IPS-NIHi11 (cell line): ENCODE measurements at places on chromosomes 2 and 18.

DNA sequence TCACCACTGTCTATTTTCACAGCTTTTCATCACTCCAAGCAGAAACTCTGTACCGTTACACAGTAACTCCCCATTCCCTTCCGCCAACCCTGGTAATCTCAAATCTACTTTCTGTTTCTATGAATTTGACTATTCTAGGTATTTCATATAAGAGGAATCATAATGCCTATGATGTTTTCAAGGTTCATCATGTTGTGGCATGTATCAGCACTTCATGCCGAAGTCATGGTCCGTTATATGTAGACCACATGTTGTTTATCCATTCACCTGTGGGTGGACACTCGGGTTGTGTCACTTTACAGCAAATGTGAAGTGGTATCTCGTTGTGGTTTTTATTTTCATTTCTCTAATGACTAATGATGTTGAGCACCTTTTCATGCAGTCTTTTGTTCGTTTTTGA is 21.6 kb downstream of the CPSF3 start:
- no peak for DNase-seq

DNA sequence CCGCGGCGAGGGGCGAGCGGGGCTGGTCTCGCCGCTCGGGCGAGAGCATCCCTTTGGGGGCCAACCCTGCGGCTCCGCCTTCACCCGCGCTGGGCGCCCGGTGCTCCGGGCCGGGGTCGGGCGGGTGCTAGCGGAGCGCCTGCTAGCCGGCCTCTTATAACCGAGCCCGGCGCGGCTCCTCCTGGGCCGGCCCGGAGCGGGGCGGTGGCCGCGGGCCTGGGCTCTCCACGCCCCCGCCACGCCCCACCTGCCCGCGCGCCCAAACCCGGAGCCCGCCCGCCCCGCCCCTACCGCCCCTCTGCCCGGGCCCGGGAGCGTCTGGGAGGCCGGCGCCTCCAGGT is at the start of gene FOXI3:
Gene FOXI3 (minus strand): TSS at position 129 of the 341 bp plus-strand sequence. CDS start 158 bp downstream, outside the sequence.
- DNase-seq, result peak; percentile 74

DNA sequence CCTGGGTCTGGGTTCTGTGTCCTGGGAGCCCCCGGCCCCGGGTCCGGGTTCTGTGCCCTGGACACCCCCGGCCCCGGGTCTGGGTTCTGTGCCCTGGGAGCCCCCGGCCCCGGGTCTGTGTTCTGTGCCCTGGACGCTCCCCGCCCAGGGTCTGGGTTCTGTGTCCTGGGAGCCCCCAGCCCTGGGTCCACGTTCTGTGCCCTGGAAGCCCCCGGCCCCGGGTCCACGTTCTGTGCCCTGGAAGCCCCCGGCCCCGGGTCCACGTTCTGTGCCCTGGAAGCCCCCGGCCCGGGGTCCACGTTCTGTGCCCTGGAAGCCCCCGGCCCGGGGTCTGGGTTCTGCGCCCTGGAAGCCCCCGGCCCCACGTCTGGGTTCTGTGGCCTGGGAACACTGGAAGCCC is 253.9 kb downstream of the TWIST2 start:
- no peak for DNase-seq

GRCh38 chr2:200829258-200829655 is 17.5 kb downstream of the BZW1 start:
- no peak for DNase-seq

DNA sequence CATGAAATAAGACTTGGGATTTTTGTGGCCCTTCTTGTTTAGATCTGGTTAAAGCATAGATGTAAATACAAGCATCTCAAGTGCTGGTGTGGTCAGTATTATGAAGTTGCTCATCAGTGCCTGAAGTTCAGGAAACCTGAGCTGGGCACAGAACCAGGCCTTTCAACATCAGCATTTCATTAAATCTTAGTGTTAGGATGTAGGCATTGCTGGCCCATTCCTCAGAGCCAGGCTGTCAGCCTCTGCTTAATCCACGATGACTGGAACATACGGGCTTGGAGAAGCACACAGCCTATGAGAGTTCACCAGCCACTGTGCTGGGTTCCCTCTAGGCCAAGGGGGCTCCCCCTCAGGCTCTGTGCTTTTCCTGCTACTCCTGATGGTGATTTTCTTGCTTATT is 270.2 kb downstream of the EN1 start:
- no peak for DNase-seq

DNA sequence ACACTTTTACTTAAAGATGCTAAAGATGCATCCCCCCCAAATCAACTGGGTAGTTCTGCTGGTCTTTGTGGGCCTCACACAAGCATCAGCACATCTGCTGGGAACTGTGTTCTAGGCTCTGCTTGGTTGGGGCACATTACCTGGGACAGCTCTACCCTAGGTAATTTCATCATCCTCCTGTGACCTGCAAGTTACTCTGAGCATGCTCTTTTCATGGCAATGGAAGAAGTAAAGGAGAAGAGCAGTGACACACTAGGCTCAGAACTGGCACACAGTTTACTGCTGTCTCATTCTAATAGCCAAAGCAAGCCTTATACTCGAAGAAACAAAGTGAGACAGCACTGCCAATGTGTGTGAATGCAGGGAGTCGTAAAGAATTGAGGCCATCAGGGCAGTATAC is 376.7 kb downstream of the XIRP2 start:
- no peak for DNase-seq

- no peak for DNase-seq
Measured at GRCh38 chr2:60612033-60612432, 58.6 kb upstream of the BCL11A start.

GRCh38 chr2:120857422-120857821 is 121.8 kb downstream of the GLI2 start:
- no peak for DNase-seq

- DNase-seq, result no peak
Measured at GRCh38 chr18:47881752-47882455, 48.6 kb downstream of the SMAD2 start.

DNA sequence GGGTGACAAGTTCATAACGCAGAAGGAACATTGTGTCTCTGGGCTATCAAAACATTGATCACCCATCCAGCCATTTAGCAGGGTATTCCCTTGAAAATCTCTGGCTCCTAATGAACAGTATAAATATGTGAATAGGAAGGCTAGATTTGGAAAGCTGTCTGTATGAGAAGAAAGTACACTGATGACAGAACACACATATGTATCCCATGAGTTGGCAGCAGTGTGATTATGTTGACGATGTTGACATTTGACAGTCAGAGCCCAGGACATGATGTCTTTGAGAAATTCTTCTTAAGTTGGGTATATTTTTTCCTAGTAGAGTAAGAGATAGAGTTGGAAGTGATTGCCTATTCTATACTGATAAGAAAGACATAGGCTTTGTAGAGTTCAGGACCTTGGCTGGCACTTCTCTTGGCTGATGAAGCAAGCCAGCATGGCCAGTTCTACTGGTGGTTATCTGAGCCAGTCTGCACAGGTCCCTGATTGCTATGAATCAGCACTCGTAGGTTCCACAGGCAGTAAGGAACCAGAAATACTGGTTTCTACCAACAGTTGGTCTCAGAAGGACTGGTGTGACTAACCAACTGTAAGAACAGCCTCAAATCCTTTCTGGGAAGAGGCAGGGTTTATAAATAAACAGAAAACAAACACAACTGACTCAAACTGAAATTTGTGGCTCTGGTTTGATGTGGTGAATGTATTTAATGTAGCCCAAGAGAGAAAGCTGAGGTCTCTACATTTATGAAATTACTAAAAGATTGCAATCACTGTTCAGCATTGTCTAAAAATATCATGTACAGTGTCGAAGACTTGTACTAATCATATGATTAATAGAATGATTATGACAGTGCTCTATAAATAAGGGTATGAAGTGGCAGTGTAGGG is 43.9 kb upstream of the RAPH1 start:
- DNase-seq, result peak; percentile 72

DNA sequence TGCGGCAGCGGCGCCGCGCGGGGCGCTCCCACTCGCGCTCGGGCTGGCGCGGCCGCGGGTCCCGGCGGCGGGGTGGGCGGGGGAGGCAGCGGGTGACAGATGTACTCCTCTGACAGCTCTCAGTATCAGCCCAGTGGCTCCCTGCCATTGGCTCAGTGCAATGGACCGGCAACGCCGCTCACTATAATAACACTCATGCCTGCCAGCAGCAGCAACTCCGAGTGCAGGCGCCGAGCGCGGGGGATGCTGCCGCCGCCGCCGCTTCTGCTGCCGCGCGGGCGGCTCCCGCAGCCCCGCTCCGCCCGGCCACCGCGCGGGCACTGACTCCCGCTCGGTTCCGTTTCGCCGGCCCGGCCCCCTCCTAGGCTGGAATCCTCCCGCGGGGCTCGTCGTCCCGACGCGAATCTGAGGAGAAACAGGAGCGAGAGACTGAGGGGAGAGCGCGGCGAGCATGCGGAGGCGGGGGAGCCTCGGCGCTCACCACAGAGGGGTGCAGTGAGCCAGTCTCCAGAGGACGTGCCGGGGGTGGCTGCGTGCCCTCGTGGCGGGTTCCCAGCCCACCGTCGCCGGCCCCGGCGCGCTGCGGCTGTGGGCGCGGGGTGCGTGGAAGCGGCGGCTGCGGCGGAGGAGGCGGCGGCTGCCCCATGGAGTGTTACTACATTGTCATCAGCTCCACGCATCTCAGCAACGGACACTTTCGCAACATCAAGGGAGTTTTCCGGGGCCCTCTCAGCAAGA is at the start of gene ZNF804A:
Gene ZNF804A (plus strand): TSS at position 214 of the 738 bp plus-strand sequence. CDS start 431 bp downstream, at position 645.
- DNase-seq, result peak; percentile 70

DNA sequence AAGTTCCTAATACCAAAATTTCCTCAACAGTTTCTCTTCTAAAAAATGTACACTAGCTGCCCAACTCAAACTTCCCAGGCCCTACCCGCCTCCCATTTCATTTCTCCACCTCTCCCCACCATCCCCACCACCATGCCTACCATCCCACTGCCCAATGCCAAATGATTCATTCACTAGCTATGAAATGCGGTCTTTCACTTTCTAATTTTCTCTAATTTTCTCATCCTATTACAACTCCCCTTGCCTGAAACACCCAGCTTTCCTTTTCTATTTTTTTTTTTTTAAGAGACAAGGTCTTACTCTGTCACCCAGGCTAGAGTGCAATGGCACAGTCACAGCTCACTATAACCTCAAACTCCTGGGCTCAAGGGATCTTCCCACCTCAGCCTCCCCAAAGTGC is 38.4 kb downstream of the KIDINS220 start:
- no peak for DNase-seq

GRCh38 chr2:52341732-52342131 is 1309.8 kb upstream of the NRXN1 start:
- DNase-seq, result no peak

- DNase-seq, result no peak
Measured at GRCh38 chr2:42614838-42615237, 46.4 kb downstream of the MTA3 start.

- peak; percentile 32 for DNase-seq
Measured at GRCh38 chr2:74513605-74514367, 464 bp upstream of the TLX2 start.

GRCh38 chr2:30367232-30368070 is 79.6 kb upstream of the LCLAT1 start:
- no peak for DNase-seq

GRCh38 chr2:162473-163382 is 101.1 kb downstream of the SH3YL1 start:
- DNase-seq, result no peak

DNA sequence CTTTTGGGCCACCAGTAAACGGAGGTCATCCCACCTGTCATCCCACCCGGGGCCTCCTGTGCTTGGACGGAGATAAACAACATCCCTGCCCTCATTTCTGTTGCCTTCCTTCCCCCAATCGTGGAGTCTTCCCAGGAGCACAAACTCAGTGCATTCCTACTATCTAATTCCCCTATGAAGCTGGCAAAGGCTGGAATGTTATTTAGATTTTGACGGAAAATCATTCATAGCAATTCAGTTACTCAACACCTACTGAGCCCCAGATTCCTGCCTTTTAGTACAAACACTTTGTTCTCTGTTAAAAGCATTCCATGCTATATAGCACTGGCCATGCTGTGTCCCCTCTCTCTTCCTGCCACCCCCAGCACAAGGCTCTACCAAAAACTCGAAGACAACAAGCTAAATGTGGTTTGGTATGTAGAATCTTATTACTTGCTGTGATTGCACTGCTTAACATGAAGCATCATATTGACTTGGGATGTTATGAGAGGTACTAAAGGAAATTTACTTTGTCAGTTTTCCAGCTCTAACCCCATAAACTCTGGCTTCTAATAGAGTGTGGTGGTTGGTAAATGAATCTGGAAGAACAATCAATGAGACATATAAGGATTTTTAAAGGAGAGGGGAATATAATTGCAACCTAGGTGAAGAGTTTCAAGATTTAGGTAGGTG is 32.3 kb upstream of the IMPA2 start:
- DNase-seq, result no peak

DNA sequence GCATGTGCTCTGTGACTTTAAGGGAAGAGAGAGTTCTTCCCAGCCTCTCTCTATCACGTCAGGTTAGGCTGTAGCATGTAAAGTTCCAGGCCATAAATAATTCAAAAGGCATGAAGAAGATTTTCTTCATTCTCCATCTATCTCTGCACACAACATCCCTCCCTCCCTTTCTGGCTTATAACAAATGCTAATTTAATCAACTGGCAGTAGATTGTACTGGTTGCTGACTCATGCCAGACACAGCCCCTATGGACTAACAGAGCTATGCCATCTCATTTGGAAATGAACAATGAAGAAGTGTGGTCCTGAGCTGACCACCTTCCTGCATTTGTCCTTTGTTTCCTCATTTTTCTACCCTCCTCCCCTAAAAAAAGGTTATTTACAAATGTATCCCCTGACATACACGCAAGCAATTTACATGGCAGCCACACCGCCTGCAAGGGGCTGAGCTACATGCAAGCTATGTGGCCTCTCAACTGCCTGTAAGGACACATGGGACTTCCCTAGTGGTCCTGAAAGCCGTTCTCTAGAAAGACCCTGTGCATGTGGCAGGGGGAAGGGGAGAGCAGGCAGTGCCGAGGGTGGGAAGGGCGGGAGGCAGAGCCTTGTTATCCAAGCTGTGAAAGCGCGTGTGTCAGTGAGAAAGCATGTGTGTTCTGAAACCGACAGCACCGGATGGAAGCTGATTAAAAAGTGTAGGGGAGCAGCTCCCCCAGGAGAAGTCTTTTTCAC is 90.9 kb upstream of the KLF7 start:
- DNase-seq, result no peak

DNA sequence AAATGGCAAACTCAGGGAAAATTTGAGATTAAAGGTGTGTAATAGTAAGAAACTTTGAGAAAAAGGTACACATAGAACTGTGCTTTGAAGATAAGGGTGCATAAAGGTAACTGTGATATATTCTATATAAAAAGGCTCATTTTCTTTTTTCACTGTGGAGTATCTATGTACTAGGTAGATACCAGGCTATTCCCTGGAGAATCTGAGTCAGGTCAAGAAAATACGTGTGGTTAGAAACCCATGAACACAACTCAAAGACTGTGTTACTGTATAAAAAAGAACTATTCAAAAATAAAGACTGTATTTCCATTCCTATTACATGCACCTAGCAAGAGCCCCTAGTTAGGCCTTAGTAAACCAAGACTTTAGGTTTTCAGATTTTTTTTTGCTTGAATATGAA is 100.1 kb upstream of the GRB14 start:
- DNase-seq, result no peak
